ENCODE measurements at places on chromosomes 5 and 9.

- DNase-seq: no peak
Observed at GRCh38 chr9:36158122-36158521, 11.1 kb upstream of the CCIN start.

DNA sequence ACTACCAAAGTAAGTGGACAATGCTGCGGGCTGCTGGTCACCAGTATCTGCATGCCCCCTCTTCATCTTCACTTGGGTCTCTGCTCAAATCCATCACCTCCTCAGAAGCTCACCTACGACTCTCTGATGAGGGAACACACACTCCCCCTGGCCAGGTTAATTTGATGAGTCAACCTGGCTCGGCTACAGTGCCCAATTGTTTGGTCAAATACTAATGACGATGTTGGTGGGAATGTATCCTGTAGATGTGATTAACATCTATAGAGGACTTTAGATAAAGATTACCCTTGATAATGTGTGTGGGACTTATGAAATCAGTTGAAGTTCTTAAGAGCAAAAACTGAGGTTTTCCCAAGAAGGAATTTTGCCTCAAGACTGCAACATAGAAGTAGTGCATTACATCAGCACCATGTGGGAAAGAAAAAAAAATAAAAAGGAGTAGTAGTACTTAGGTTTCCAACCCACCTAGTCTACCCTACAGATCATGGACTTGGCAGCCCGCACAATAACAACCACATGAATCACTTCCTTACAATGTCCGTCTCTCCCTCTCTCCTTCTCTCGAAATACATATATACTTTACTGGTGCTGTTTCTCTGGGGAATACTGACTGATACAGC is 467.3 kb downstream of the DNAH5 start:
- no peak for DNase-seq

DNA sequence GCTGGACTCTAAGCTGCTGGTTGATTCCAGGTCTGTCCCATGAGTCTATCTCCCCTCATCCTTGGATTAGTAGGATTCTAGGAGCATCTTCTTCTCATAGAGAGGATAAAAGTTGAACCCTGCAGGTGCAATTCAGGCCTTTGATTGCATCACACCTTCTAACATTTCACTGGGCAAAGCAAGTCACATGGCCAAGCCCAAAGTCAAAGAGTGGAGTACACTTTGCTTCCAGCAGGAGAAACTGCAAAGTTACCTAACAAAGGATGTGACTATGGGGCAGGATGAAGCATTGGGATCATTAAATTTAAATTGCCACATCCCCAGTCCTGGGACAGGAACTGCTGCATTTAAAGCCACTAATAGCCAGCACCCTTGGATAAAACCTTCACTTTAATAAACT is 51.0 kb upstream of the EGFLAM start:
- DNase-seq: no peak

GRCh38 chr9:129204840-129205239 is 26.8 kb upstream of the IER5L start:
- no peak for DNase-seq

DNA sequence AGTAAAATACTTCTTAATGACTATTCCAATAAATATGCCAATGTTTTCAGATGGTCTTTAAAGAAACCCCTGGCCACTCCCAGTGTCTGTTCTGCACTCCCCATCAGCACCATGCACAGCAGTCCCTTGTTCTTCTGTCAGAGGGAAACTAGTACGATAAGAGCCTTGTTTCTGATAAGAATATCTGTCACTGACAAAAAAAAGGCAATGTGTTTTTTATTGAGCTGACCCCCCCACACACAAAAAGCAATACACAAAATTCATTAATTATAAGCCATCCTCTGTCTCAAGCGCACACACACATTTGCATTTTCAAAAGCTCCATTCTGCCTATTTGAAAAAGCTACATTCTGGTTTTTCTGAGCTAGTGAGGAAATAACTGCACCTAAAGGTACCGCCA is 119.1 kb downstream of the ENC1 start:
- no peak for DNase-seq

GRCh38 chr5:110768138-110768860 is 29.5 kb downstream of the SLC25A46 start:
- DNase-seq: no peak

DNA sequence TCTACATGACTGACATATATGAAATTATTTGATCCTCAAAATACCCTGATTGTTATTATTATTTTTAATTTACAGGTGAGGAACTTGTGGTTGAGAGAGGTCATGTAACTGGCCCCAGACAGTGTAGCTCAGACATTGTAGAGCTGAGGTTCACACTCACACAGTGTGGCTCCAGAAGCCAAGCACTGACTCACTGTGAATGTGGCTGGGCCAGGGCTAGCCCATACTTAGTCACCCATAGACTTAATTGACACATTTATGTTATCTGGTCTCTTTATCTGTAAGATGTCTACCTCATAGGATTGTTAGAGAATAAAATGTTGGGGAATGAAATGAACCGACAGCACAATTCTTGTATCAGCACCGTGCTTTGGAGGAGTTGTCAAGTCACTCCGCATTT is 24.9 kb upstream of the CCDC112 start:
- no peak for DNase-seq

- no peak for DNase-seq
Observed at GRCh38 chr5:80072103-80073073, 37.2 kb downstream of the THBS4 start.

DNA sequence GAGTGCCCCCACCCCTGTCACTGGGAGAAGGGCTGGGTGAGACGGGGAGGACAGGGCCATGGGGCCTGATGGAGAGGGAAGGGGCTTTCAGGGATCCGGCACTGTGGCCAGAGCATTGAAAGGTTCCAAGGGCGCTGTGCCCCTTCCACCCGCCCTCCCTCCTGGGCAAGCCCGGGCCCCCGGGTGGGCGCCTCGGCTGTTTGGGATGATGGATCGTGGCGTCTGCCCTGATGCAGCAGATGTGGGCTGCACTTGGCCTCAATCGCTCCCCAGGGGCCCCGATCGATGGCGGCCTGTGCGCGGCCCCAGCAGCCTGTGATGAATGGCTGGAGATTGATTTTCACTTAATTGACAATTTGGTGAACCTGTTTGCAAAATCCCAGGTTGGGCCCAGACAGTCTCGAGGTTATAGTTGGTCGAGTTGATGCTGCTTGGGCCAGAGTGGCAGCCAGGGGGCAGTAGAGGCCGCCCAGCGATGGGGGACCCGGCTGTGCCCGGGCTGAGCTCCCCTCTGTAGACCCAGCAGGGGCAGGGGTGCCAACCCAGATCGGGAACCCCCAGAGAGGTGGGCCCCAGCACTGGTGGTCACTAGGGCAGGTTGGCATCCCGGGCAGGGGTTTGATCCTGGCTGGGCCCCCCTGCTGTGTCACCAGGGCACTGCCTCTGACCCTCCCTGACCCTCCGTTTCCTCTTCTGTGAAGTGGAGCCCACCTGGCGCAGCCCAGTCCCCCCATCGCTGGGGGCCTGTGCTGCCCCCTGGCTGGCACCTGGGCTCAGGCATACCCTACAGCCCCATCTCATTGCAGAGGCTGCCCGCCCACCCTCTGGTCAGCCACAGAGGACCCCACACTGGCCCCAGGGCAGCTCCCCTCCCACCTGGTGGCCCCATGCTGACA is 34.7 kb downstream of the LHX3 start:
- peak; percentile 89 for DNase-seq

GRCh38 chr5:30401479-30402058 is 791.9 kb upstream of the CDH6 start:
- no peak for DNase-seq

DNA sequence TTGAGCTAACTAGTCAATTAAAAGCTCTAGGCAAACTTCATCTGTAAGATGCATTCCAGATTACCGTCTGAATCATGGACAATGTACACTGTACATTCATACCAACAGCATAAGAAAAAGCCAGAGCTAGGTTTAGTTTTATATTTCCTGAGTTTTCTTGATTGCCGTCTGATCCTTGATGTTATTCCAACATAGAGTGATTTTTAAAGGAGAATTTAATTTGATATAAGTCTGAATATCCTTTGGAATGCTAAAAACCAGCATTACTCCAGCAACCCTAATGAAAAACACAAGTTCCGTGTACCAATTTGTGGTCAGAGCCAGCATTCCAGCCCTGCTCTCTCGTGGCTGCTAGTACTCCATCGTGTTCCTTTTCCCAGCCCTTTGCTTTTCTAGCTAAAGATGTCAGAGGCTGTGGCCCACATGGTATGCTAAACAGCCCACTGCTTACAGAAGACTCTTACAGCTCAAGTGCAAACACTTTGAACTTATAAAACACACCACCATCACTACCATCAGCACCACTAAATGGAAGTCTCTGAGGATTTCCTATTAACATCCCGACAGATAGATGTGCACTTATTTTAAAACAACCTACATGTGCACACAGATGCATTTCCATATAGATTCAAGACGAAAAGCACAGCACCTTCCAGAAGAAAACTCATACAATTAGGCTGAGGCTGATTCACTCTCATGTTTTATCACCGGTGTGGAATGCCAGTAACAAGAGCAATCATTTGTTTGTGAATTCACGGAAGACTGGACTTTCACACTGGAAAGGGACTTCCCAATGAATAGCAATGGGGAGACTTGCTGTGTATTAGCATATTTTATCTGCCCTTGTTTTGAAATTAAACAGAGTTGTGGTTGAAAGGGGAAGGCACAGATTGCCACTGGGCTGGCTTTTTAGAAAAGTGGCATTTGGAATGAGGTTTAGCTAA is 246.9 kb upstream of the GAS1 start:
- no peak for DNase-seq

DNA sequence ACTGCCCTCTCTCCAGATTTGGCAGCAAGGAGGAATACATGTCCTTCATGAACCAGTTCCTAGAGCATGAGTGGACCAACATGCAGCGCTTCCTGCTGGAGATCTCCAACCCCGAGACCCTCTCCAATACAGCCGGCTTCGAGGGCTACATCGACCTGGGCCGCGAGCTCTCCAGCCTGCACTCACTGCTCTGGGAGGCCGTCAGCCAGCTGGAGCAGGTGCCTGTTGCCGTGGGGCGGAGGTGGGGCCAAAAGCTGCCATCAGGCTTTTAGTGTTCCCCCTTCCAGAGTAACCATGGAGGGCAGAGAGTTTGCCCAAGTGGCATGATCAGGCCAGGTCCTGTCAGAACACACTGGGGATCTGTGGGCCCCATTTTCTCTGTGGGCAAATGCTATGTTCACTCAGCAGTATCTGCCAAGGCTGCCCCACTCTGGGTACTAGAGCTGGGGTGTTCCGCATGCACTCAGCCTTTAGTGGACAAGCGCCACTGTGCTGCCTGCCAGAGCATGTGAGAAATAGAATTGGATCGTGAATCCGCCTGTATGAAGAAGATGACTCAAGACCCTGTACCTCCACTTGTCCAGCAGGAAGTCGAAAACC is 117.1 kb downstream of the DAB2IP start:
- DNase-seq: no peak

GRCh38 chr5:177371120-177372033 is 12.9 kb upstream of the SLC34A1 start:
- DNase-seq: no peak

GRCh38 chr5:124725040-124725434 is 21.4 kb downstream of the ZNF608 start:
- DNase-seq: no peak

GRCh38 chr9:137496601-137497375 is 37.7 kb upstream of the NSMF start:
- no peak for DNase-seq

DNA sequence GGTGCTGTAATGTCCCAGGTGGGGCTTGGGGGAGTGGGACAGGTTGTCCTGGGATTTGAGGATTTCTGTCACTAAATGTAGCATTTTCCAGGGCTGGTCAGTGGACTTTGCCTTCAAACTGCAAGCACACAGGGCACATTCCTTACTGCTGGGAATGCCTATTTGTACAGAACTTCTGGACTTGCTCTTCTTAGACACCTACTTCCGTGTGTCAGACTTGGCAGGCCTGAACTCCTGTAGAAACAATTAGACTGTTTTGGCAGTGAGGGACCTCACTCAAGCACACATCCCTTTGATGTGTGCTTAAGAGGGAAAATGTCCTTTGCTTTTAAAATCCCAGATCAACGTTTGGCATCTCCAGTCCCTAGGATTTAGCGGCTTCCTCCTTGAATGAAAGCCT is 192.2 kb downstream of the PAPPA start:
- no peak for DNase-seq

- no peak for DNase-seq
Observed at GRCh38 chr9:121651295-121652020, at the start of gene DAB2IP. Gene DAB2IP, plus strand, starts transcription at chr9:121651634. Its CDS starts 142 bp downstream, at chr9:121651776.

GRCh38 chr5:56712895-56713591 is 102.3 kb upstream of the MAP3K1 start:
- no peak for DNase-seq

GRCh38 chr9:134475011-134475790 is 148.9 kb downstream of the RXRA start:
- no peak for DNase-seq

DNA sequence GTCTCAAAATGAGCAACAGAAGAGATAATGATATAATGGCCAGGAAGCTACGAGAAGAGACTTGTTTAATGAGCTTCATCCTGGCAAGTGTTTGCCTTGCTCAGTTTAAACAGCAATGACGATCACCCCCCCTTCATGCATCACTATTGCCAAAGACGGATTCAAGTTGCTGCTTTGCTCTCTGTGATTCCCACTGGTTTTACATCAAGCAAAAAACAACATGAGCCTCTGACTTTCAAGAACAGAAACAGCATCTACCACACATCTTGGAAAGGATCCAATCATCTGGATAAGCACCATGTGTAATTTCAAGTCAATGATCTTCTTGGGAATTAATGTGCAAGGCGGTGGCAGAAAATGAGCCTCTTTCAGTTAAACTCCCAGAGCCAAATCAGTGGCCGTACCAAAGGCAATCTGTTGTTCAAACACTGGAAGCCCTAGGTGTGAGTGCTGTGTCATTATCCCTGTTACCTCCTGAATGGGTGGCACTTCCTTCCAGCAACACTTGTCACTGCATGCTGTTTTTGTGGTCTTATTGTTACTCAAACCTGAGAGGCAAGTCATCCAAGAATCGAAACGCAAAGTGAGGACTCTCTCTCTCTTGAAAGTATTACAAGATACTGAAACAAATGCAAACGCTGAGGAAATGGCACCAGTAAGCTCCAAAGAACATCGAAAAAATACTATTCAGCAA is 72.8 kb downstream of the MED27 start:
- no peak for DNase-seq

DNA sequence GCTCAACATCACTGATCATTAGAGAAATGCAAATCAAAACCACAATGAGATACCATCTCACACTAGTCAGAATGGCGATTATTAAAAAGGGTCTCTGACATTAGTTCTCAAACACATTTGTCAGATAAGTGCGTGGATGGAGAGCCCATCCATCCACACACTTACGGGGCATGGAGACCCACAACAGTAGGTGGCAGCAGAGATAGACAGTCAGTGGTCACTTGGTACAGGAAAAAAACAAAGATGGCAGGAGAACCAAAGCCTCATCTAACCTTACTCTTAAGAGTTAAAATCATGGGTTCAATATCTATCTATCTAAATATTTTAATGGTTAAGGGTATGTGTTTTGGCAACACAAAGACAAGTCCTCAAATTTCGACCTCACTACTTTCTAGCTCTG is 1378.7 kb upstream of the C9orf72 start:
- no peak for DNase-seq

Measured in 8988T (cell line).